ENCODE measurements at places on chromosomes 7 and 10.

- no peak for DNase-seq
Observed at GRCh38 chr7:111357691-111358090, 204.6 kb downstream of the IMMP2L start.

DNA sequence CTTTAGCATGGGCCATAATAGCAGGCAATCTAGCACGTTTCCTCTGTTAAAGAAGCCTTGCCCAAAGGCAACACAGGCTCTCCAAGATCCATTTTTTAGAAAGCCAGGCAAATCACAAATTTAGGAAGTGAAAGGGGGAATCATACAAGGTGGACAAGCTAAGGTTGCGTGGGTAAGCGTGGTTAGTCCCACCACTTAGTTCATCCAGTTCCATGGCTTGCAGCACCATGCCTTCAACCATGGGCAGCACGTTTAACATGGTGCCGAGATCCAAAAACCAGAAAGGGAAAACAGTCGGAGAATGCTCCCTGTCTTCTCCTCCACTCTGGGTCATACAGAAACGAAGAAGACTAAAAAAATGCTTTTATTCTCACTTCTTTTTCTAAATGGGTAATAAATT, 234.4 kb upstream of the IMMP2L start:
- DNase-seq: no peak

- DNase-seq: no peak
Observed at GRCh38 chr7:34224281-34224680, 318.9 kb downstream of the BMPER start.

DNA sequence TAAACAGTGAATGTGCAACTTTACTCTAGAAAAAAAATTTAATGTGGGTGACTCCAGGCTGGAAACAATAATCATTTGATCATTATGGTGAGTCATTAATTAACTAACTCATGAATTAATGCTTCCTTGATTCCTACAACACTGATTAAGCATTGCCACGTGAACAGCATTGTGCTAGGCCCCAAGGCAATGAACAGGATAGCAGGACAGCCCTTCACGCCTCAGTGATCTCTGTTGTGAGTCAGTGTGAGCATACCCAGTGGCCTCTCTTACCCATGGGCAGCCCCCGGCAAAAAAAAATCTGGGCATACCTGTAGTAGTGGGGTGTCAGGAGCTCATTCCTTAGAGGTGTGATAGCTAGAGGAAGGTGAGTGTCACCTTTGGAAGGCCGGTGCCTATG, 76.0 kb downstream of the DENND2A start:
- no peak for DNase-seq

DNA sequence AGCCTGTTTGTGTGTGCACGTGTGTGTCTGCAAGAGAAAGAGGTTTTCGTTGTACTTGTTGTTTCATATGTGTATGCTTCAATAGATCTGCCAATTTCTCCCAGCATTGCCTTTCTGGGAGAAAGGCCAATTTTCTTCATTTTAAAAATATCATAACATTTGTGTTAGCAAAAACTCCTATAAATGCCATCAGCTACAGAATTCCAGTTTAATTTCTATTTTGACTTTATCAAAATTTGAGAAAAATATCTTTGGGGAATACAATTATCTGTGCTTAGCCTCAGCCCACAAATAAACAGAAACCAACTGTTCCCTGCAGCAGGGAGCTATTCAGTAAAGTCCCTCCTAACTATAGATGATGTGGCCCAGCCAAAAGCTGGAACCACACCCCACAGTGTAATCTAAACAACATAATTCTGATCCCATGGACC, 68.3 kb upstream of the MGMT start:
- DNase-seq: peak; percentile 30

Data from umbilical cord (tissue), 2 donors.